Cerebellar cortex (tissue), 1 donor: ENCODE measurements at places on chromosomes 12 and 14.
A peak's percentile ranks its signal among the peaks of the same experiment; 100 is the strongest.

- DNase-seq = no peak
Observed at GRCh38 chr12:64192644-64193444, 29.3 kb downstream of the KICS2 start.

DNA sequence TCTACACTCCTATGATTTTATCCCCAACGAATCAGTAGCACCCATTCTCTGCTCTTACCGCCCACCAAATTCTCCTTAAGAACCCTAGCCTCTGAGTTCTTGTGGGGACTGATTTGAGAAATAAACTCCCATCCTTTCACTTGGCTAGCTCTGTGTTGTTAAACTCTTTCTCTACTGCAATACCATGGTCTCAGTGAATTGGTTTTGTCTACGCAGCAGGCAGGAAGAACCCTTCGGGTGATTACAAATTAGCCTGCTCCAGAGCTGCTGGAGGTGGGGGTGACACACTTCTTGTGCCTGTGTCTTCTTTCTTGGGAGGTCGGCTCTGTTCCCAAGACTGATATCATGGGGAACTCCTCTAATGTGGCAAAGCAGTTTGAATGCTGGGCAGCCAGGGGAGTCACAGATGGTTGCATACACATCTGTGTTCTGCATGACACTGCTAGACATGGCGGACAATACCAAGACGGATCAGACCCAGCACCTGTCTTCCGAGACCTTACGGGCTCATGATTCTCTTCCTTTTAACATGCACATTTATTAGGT is 1.6 kb upstream of the C1S start:
- DNase-seq = no peak

- DNase-seq = no peak
Observed at GRCh38 chr12:30826276-30826675, 71.5 kb upstream of the CAPRIN2 start.

DNA sequence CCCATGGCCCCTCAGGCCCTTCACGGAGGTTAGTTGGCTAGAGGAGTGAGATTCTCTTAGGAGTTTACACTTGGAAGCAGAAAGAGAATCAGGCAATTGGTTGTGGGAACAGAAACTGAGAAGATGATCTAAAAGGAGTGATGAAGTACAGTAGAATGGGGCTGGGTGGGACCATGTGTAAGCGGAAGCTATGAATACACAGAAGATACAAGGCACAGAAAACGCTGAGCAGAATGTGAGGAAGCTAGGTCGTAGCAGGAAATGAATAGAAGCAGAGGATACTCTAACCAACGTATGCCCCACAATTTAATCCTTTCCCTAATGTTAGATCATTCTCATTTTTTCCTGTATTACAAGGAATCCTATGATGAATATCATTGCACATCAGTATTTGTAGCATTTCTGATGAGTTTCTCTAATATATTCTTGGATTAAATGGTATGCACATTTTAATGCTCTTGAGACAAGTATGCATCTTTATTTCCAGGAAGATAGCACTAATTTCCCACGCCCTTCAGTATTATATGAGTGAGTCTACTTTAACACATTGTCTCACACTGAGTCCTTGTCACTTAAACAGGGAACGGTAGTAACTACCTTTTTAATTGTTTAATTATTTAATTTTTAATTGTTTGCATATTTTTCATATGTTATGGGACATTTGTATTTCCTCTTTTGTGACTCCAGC is 273.2 kb downstream of the APAF1 start:
- no peak for DNase-seq

GRCh38 chr12:94329366-94329765 is 130.3 kb downstream of the CEP83 start:
- DNase-seq = peak; percentile 8

GRCh38 chr12:95551913-95552516 is 739 bp upstream of the USP44 start:
- DNase-seq = no peak

GRCh38 chr14:41521891-41522290 is 84.8 kb upstream of the LRFN5 start:
- no peak for DNase-seq

- DNase-seq = no peak
Observed at GRCh38 chr14:53108292-53109104, 44.6 kb downstream of the DDHD1 start.

DNA sequence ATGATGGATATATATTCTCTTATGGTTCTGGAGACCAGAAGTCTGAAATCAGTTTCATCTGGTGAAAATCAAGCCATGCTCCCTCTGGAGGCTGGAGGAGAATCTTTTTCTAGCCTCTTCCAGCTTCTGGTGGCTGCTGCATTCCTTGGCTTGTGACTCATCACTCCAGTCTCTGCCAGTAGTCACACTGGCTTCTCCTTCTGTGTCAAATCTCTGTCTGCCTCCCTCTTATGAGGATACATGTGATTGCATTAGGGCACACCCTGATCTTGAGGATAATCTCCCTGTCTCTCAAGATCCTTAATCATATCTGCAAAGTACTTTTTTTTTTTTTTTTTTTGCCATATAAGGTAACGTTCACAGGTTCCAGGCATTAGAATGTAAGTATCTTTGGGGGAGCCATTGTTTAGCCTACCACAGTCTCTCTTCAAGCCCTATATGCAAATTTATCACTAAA is 17.7 kb downstream of the DNAL1 start:
- DNase-seq = peak; percentile 31

- DNase-seq = no peak
Observed at GRCh38 chr12:3158851-3159465, 81.8 kb downstream of the TSPAN9 start.

GRCh38 chr12:129870796-129871195 is 33.0 kb downstream of the TMEM132D start:
- no peak for DNase-seq

DNA sequence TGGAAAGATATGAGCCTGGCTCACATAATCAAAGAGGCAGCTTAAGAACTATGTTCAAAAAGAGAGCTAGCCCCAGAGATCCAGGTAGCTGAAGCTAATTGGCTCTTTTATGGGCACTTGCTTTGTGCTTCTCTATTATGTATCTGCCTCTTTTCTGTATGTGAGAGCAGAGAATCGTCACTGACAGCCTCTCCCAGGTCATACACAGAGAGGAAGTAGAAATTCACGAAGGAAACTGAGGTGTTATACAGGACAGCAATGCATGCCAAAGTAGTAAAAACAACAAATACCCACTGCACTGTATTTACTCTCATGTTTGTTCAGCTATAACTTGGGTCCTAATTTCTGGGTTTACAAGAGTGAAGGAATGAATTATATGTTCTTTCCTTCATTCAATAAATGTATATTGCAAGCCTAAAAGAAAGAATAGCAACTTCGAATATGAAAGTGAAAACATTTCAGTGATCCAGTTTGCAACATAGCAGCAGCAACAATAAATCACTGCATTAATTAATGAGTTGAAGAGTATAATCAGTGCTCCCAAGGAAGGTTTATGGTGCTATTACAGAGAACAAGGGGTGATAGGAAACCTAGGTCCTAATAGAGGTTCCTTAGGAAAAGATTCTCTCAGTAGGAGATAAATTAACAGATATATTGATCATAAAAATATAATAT is 47.1 kb upstream of the ATXN7L3B start:
- no peak for DNase-seq

GRCh38 chr12:19138551-19138950 is 9.0 kb downstream of the PLEKHA5 start:
- DNase-seq = no peak

DNA sequence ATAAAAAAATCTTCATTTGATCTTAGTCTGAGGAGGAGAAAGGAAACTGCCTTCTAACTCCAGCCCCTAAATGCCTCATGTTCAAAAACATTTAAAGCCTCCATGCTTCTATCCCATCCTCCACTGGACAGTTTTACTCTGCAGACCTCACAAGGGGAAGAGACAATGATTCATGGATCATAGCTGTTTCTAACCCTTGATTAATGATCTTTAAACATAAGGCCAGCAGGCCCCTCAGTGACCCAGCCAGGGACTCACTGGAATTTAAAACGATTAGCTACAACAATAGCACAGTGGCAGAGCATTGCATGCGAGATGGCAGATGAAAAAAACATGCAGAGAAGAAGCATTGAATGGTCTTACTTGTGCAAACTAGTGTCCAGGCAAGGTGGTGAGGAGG is 6.0 kb downstream of the DCTN2 start:
- DNase-seq = no peak

DNA sequence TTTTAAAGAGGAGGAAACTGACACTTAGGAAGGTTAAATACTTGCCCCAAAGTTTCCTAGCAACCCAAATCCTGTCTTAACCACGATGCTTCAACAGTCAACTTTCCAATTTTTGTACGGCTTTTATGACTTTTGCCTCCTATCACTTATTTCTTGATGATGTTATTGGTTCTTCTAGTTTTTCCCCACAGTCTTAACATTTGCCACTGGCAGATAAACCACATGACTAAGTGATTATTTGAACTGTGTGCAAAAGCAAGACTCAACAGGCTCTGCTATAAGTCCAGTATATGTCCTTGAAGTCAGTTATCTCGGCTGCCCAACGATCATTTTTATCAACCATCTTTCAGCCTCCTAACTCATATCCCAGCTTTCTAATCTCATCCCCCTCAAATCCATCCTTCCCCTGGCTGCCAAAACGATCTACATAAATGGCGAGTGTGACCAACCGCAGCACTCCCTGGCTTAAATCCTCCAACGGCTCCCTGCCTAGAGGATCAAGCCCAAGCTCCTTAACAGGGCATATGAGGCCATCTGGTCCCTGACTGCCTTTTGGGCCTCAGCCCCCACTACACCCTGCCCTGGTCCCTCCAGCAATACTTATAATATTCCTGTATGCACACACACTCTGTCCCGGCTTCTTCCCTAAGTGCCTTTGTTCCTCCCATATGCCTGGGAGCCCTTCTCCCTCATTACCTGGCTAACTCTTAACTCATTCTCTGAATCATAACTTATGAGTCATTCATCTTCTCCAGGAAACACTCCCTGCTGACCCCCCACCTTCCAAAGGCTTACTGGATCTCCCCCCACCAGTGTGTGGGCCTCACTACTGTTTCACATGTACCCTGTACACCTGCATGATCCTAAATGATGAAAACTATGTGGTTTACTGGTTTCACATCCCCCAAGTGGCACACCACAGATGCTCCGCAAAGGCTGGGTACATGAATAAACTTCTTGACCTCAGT is 8.8 kb downstream of the VPS37B start:
- no peak for DNase-seq

- no peak for DNase-seq
Observed at GRCh38 chr12:24088751-24089509, 139.5 kb upstream of the SOX5 start.

DNA sequence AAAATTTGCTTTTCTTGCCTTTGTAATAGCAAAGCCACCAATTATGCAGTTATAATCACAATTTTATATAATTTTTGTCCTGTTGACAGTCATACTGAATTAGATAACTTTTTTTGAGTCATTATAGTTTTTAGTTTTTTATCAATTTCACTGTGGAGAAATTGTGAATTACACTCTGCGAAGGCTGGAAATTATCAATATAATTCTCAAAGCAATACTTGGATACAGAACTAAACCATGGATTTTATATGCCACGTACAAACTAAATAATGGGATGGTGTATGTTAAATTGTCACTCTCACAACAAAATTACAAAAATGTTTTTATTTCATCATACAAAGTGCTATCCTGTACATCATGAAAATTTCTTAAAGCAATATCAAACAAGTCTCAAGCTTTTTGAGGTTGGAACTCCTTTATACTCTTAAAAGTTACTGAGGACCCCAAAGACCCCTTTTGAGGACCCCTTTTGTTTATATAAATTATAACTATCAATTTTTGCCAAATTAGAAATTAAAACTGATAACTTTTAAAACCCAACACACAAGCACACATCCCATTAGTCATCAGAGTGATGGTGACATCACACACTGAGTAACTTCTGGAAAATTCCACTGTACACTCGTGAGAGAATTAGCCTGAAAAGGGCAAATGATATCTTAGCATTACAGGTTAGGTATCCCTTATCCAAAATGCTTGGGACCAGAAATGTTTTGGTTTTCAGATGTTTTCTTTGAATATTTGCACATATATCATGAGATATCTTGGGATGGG is 19.8 kb upstream of the AQP2 start:
- DNase-seq = no peak

GRCh38 chr12:15532364-15532977 is 210.2 kb downstream of the PTPRO start:
- DNase-seq = peak; percentile 32

GRCh38 chr14:54435500-54435981 is 5.6 kb downstream of the CNIH1 start:
- no peak for DNase-seq

- peak; percentile 40 for DNase-seq
Observed at GRCh38 chr12:31317471-31318395, 8.2 kb downstream of the SINHCAF start.

GRCh38 chr12:18297902-18298301 is 36.6 kb downstream of the PIK3C2G start:
- no peak for DNase-seq

GRCh38 chr14:61438860-61439765 is 117.7 kb downstream of the PRKCH start:
- no peak for DNase-seq

DNA sequence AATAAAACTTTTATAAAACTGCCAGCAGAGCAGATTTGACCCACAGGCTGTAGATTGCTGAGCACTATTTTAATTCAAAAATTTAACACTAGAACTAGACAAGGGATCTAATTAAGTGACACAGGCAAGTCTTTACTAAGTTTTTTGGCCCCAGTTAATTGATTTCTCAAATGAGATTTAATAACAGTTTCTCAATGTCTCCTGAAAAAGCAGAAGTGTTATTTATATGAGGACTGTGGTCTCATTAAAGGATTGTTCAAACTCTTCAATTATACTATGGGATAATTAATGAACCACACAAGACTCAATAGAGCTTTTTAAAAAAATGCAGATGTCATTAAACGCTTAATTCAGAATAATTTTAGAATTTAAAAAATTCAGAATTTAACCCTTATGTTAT is 1.9 kb downstream of the HEATR5A start:
- DNase-seq = no peak

- DNase-seq = peak; percentile 84
Observed at GRCh38 chr12:62724947-62725451, 210.0 kb downstream of the PPM1H start.

- no peak for DNase-seq
Observed at GRCh38 chr14:34619471-34619870, 10.5 kb downstream of the SNX6 start.

- DNase-seq = peak; percentile 32
Observed at GRCh38 chr12:64681200-64682052, 71.1 kb downstream of the RASSF3 start.

- DNase-seq = no peak
Observed at GRCh38 chr12:1576410-1577241, 17.8 kb downstream of the FBXL14 start.

DNA sequence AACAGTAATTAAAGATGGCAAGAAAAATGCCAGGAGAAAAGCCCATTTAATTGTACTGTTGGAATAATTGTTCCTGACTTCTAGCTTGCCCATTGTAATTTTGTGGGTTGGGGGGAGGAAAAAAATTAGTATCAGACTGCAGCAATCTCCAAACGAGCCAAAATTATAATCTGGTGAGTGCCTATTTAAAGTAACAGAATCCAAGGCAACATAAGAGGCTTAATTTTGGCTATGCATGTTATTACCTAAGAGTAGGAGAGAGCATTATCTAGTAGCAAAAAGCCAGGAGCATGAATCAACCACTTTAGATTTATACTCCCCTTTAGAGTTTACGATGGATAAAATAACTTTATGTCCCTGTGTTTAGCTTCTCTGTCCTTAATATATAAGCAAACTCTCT is 14.6 kb upstream of the DENND5B start:
- no peak for DNase-seq

GRCh38 chr12:108322998-108323397 is 16.1 kb downstream of the CMKLR1 start:
- DNase-seq = no peak
